ENCODE measurements at places on chromosomes 13 and 19.

DNA sequence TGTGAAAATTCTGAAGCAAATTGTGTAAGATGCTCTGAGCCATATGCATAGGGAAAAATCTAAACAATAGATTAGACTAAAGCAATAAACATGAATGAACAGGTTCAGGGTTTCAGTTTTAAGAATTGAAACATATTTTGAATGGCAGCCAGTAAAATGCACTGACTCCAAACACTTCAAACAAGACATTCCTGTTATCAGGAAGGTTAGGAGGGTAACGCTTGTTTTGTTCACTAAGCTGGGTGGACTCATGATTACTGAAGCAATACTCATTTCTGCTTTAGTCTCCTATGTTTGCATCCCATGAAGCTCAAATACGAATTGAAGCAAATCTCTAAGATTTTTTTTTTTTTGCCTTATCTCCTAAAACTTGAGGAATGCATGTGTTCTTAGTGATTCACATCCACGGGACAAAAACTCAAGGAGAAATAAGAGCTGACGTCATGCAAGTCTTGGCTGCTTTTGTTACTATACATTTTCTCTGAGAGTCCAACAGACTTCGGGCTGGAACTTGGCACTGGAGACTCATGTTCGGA lies 29.1 kb upstream of the IGFL4 start:
- DNase-seq: peak; percentile 91

DNA sequence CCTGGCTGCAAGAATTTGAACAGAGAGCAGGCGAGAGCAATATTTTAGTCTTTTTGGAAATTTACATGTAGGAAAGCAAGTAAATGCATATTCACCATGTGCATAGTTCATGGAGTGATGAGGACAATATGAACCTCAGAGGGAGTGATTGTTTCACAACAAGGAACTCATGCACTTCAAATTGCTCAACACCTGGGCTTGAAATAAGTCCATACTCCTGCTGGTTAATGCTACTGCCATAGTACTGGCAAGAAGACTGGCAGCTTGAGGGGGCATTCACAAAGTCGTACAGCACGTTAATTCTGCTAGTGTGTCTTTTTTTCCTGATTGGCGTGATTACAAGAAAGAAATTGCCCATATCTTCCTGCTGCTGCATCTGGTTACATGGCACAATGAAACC lies 267.6 kb downstream of the PCDH17 start:
- no peak for DNase-seq

DNA sequence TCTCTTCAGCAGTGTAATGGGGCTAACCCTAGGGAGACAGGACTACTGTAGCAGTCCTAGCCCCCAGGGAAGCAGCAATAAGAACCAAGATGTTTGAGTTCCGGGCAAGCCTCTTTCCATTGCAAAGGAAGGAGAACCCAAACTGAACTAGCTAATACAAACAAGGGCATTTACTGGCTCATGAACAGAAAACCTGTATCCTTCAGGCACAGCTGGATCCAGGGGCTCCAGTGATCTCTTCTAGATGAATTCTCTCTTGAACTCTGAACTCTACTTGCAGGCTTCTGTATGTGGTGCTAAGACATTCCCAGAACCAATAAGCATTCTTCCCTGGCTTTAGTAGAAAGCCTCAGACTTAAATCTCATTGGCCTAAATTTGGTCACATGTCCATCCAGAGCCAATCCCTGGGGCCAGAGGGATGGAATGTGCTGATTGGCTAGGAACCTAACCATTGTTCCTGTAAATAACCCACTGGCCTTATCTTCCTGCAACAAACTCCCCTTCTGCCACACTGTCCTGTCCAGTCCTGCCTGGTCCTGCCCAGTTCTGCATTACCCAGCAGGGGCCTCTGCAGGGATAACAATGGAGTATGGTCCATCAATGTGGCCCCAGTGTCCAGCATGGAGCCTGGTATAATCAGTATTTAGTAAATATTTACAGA lies 3.9 kb upstream of the PODNL1 start:
- no peak for DNase-seq

DNA sequence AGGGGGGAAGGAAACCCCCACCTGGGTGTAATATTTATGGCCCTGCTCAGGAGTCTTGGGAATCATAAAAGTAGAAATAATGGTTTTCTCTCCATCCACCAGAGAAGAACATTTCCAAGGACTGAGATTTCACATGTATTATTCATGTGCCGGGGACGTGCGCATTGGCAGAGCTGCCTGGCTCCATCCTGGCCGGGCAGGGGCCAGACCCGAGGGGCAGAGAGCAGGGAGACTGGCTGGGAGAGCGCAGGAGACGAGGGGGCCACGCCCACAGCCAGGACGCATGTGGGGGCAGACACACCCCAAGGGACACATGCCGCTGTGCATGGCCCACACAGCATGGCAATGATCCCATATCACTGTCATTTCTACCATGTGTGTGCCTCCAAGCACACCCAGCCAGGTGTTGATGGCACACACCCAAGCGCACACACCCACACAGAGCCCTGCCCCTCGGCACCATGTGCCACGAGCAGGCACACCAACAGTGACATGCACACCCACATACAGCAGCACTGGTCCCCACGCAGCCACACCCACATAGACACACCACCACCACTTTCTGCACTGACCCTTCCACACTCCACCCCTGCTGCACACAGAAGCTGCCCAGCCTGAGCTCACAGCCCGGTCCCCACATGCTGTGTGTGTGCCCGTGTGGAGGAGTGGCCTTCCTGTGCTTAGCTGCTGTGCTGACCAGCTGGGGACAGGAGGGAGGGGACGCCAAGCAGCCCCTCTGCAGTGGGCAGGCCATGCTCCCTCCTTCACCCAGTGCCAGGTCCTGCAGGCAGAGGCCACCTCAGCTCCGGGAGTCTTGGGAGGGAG lies 39.3 kb downstream of the CEBPG start:
- DNase-seq: no peak

- no peak for DNase-seq
These were observed 71.3 kb upstream of the C13orf46 start for GRCh38 chr13:114045113-114045735.

DNA sequence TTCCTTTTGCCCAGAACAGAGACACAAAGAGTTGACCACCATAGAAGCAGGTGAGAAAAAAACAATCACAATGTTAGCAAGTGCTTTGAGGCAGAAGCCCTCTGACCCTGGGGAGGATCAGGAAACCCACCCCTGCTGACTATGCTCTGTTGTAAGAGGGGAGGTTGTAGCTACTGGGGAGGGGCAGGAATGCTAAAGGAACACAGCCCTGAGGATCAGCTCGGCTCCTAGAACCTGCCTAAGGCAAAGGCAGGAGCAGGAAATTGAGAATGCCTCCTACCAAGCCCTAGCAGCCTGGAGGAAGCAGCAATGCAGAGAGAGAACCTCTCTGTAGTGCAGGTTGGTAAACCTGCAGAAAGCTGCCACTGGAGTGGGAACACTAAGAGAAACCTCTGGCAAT lies 624.0 kb upstream of the KLF12 start:
- no peak for DNase-seq

DNA sequence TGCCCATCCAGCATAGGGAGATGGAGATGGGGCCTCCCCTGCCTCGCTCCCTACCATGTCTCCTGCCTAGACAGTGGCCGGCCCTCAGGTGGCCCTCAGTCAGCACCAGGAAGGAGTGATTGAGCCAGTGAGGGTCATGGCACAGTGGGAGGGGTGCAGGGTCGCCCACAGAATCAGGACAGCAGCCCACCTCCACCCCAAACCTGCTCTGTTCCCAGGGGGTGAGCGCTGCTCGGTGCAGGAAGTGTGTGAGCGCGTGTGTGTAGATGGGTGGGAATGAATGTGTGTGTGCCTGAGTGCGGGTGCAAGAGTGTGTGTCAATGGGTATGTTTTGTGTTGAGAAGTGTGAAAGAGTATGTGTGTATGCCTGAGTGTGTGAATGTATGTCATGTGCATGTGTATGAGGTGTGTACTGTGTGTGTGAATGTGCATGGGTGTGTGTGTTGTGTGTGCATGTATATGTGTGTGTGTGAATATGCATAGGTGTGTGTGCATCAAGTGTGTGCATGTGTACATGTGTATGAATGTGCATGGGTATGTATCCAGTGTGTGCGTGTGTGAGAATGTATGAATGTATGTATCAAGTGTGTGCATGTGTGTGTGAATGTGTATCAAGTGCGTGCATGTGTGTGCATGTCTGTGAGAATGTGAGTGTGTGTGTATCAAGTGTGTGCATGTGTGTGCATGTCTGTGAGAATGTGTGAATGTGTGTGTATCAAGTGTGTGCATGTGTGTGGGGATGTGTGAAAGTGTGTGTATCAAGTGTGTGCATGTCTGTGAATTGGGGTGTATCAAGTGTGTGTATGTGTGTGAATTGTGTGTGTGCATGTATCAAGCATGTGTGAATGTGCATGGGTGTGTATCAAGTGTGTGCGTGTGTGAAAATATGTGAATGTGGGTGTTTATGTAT lies 12.0 kb downstream of the EVI5L start:
- DNase-seq: no peak

DNA sequence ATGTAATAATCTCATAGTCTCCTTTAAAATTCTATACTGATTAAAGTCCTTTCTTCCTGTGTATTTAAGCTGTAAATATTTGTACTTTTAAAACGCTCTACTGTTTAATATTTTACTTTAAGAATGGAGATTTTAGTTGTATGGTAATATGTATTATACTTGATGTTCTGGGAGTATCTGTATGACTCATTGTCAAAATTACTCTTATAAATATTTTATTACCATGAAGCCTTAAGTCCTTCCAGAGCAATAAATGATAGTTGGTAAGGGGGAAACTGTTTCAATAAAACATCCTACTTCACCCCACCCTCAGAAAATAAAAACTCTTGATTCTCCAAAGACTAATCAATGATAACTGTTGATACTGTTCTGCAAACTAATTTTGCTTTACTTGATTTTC lies 6.4 kb downstream of the PCDH9 start:
- no peak for DNase-seq

DNA sequence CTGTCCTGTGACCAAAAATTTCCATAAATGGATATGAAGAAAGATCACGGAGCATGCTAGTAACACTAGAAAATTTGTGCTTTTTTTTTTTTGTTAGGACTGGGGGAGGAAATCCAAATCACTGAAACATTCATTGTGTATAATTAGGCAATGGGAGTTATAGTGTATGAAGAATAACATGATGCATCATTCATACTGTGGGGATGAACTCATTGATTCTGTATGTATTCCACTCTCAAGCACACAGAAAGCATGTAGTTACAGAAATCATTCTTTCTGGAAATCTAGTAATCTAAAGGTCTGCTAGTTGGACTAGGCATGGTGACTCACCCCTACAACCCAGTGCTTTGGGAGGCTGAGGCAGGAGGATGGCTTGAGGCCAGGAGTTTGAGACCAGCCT lies 749.7 kb downstream of the DIAPH3 start:
- peak; percentile 55 for DNase-seq

DNA sequence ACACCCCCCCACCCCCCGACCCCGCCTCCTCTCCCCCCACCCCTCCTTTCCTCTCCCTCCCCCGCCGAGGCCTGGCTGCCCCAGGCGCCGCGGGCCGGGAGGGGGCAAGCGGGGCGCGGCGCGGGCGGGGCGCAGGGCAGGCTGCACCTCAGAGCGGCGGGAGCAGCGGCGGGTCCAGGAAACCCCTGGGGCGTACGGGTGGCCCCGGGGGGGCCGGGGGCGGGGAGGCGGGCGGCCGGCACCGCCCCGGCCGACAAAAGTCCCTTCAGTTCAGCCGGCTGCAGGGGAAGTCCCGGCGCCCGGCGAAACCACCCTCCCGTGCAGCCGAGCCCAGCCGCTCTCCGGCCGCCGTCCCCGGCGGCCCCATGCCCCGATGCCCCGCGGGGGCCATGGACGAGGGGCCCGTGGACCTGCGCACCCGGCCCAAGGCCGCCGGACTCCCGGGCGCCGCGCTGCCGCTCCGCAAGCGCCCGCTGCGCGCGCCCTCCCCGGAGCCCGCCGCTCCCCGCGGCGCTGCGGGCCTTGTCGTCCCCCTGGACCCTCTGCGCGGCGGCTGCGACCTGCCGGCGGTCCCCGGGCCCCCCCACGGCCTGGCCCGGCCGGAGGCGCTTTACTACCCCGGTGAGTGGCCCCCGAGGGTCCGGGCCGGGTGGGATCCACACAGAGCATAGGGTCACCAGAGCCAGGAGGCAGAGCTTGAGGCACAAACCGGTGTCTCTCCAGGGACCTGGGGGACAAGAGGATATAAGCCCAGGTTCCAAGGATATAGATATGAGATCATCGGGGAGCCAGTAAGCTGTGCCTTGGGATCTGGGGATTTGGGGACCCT lies at the start of gene BCL3:
Gene BCL3, plus strand, starts transcription at position 283 of the 829 bp plus-strand sequence. Its CDS starts 83 bp downstream, at position 366.
- DNase-seq: no peak

GRCh38 chr19:33705090-33705847 lies 83.5 kb downstream of the CHST8 start:
- no peak for DNase-seq

GRCh38 chr13:99617474-99618255 lies 116.4 kb downstream of the TM9SF2 start:
- peak; percentile 32 for DNase-seq

GRCh38 chr13:79389026-79389425 lies 17.0 kb downstream of the RBM26 start:
- DNase-seq: no peak

GRCh38 chr13:105353654-105354053 lies 1181.8 kb downstream of the EFNB2 start:
- DNase-seq: no peak

- DNase-seq: no peak
These were observed 617.0 kb downstream of the UQCRFS1 start for GRCh38 chr19:28595722-28596480.

DNA sequence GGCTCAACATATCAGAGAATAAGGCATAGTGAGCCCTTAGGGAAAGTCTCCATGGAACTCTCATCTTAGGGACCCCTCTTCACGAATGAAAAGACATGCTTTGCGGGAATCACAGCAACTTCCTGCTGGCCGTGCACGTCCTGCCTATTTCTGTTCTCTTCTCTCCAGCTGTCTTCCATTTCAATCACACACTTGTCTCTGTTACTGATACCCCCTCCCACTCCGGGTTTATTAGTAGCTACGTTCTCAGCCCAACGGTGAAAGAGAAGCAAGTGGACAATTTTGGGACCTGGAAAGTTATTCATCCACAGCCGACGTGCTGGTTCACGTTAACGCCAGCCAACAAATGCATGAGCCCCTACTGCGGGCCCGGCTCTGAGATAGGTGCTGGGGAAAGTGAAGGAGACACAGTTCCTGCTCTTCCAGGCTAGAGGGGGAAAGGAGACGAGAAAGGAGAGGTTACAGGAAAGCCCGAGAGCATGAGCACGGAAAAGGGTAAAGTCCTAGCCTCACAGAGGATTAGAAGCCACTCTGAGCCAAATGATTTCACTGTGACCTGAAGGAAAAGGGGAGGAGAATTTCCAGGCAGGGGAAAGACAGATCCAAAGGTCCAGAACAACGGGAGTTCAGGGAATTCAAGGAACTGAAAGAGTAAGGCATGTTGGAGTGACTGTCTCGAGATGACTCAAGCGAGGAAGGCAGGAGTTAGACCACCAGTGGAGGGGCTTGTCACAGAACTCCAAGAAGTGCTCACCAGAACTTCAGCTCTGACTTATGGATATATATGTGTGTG lies 81.8 kb upstream of the CLDN10 start:
- no peak for DNase-seq

GRCh38 chr19:15187026-15188007 lies 13.5 kb downstream of the NOTCH3 start:
- no peak for DNase-seq

- no peak for DNase-seq
These were observed 6.6 kb upstream of the LGALS4 start for GRCh38 chr19:38819231-38819920.

- no peak for DNase-seq
These were observed 92.6 kb downstream of the RAP2A start for GRCh38 chr13:97526556-97526955.

GRCh38 chr13:25371158-25371874 lies 458 bp upstream of the ATP8A2 start:
- no peak for DNase-seq

GRCh38 chr13:28349371-28349770 lies 145.6 kb downstream of the FLT1 start:
- DNase-seq: peak; percentile 82

GRCh38 chr19:16330806-16331690 lies 6.4 kb downstream of the KLF2 start:
- DNase-seq: peak; percentile 35
